Kidney (tissue), 22 donors: ENCODE measurements at places on chromosomes 11 and 22.

DNA sequence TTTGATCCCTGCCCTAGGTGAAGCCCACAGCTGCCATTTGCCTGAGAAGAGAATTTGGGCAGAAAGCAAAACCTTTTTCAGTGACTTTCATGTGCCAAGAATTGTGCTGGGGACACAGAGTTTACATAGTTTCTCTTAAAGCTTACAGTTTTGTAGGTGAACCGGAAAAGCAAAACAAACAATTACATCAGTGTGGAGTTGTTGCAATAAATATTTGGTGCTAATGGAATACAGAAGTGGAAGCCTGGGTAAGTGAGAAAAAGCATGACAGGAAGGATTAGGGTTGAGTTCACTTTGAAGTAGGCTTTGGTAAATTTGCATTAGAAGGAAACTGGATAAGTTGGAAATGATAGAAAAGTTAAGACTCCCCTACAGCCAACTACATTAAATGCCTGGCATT lies 82.7 kb downstream of the RASSF10 start:
- DNase-seq: no peak

- DNase-seq: no peak
Observed at GRCh38 chr11:94224078-94224477, 80.3 kb upstream of the IZUMO1R start.

- no peak for DNase-seq
Observed at GRCh38 chr11:11318961-11319360, 34.1 kb downstream of the CSNK2A3 start.

GRCh38 chr22:24529898-24530297 lies 25.0 kb downstream of the GUCD1 start:
- DNase-seq: no peak

DNA sequence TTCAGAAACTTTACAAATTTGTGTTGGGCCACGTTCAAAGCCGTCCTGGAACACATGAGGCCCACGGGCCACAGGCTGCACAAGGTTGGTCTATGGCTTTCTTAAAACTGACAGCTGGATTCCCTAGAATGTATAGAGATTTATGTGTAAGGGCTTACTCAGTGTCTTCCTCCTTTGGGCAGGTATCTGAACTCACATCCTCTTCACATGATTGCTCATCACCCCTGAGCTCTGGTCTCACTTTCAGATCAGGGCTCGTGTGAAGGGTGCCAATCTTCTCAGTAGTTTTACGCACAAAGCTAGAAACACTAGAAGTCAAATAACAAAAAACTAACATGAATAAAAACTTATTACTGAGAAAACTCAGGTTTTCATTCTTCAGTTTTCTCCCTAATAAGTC lies 27.1 kb downstream of the HPS5 start:
- no peak for DNase-seq
